Mammary epithelial cell (primary cell): ENCODE measurements at places on chromosomes 5 and 9. TPM values are rescaled to one million over a fixed set of nuclear protein-coding genes. Genes with fewer than 3 reads are reported as not detected.

The GIN1 gene
- 2.7 TPM for polyA plus RNA-seq

The FUBP3 gene
- polyA plus RNA-seq, result 27.1 TPM

DNA sequence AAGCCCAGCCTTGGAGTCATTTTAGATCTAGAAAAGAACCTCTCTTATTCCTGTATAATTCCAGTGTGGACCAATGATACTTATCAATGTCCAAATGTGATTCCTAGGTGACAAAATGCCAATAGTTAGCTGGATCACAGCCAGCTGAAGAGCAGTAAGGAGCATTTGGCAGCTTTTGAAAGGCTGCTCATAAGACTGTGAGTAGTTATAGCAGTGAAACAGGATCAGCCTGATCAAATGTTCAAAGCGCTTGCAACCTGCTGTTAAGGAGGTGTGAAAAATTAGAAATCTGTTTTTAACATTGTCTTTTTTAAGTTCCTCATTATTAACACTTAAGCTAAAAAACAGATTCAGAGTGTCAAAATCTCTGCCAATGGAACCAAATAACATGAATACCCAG, 85.1 kb downstream of the SSBP2 start:
- DNase-seq, result no peak

GRCh38 chr5:38417658-38418017, 138.8 kb downstream of the LIFR start:
- no peak for DNase-seq

GRCh38 chr5:113040672-113041260, 64.2 kb downstream of the DCP2 start:
- no peak for DNase-seq

DNA sequence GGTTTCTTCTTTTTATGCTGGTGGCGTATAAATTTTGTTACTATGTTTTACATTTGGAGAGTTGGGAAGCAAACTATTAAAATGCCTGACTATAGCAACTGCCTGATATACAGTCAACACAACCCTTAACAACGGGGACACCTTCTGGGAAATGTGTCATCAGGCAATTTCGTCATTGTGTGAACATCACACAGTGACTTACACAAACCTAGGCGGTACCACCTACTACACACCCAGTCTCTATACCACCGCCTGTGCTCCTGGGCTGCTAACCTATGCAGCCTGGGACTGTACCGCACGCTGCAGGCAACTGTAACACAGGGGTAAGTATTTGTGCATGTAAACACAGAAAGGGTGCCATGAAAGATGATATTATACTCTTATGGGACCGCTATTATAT, 1.3 kb upstream of the CDHR2 start:
- peak; percentile 78 for DNase-seq

DNA sequence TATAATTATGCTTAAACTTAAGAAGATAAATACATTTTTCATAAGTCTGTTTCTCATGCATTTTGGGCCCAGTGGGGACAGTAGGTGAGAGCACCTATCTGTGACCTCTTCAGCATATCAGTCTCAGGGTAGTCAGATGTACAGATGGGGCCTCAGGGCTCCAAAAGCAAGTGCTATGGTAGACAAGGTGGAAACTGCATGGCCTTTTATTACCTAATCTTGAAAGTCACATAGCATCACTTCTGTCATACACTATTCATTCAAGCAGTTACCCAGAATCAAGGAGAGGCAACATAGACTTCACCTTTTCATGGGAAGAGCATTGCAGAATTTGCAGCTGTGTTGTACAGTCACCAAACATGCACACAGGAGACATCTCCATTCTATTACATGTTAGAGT, 94.8 kb downstream of the SV2C start:
- DNase-seq, result no peak
